Activated T-helper 1 cell treated with anti-CD3 and anti-CD28 coated beads, Interleukin-12 subunit alpha, Interleukin-12 subunit beta, Interleukin-2, Interleukin-4 antibody, amounts not matched to agents 30 ng/mL and 10 ng/mL and 1 ng/mL, durations not matched to agents 14 hours and 24 hours and 36 hours (primary cell): ENCODE measurements at places on chromosomes 12 and 14. TPM values are rescaled to one million over a fixed set of nuclear protein-coding genes. Genes with fewer than 3 reads are reported as not detected.

- H3K4me1 ChIP-seq, result no peaks in the 10 kb centered on the region
- H3K4me3 ChIP-seq, result no peak overlapping the region
- H3K36me3 ChIP-seq, result no peaks in the 10 kb centered on the region
- no peak for DNase-seq
- H3K27me3 ChIP-seq, result peaks cover 2% of the 10 kb centered on the region
Measured at GRCh38 chr12:32126720-32127119, 20.1 kb downstream of the BICD1 start.

GRCh38 chr12:111792155-111792855 lies 25.6 kb downstream of the ALDH2 start:
- no peaks in the 10 kb centered on the region for H3K27me3 ChIP-seq
- H3K27ac ChIP-seq, result no peak overlapping the region
- H3K36me3 ChIP-seq, result no peaks in the 10 kb centered on the region
- no peaks in the 10 kb centered on the region for H3K4me1 ChIP-seq
- H3K4me3 ChIP-seq, result no peak overlapping the region

DNA sequence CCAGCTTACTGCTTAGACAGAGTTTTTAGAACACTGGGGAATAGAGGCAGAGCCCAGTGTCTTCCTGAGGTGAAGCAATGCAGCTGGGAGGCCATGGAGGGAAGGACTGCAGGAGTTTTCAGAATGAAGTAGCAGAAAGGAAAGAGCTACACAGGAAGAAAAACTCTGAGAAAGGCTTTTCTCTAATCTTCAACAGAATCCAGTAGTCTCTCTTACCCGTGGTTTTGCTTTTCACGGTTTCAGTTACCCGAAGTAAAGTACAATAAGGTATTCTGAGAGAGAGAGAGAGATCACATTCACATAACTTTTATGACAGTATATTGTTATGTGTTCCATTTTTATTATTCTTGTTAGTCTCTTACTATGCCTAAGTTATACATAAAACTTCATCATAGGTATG lies 761.6 kb downstream of the BCL11B start:
- no peak overlapping the region for H3K4me3 ChIP-seq
- H3K36me3 ChIP-seq, result peaks cover 8% of the 10 kb centered on the region
- DNase-seq, result no peak
- H3K4me1 ChIP-seq, result peaks cover 36% of the 10 kb centered on the region
- H3K27me3 ChIP-seq, result no peaks in the 10 kb centered on the region

GRCh38 chr14:91294153-91294552 lies 49.6 kb upstream of the GPR68 start:
- H3K36me3 ChIP-seq, result peaks cover 63% of the 10 kb centered on the region
- no peaks in the 10 kb centered on the region for H3K27me3 ChIP-seq
- H3K27ac ChIP-seq, result peak overlapping the region; percentile 40
- no peak for DNase-seq
- H3K4me1 ChIP-seq, result peaks cover 6% of the 10 kb centered on the region

GRCh38 chr12:50599366-50600095 lies 94.7 kb downstream of the DIP2B start:
- H3K4me1 ChIP-seq, result peaks cover 31% of the 10 kb centered on the region
- peaks cover 10% of the 10 kb centered on the region for H3K36me3 ChIP-seq
- no peak overlapping the region for H3K4me3 ChIP-seq
- no peaks in the 10 kb centered on the region for H3K27me3 ChIP-seq

- H3K27me3 ChIP-seq, result no peaks in the 10 kb centered on the region
- no peak for DNase-seq
- H3K4me1 ChIP-seq, result peaks cover 4% of the 10 kb centered on the region
- no peak overlapping the region for H3K4me3 ChIP-seq
- H3K36me3 ChIP-seq, result no peaks in the 10 kb centered on the region
Measured at GRCh38 chr12:47549258-47549657, 156.6 kb downstream of the RPAP3 start.

DNA sequence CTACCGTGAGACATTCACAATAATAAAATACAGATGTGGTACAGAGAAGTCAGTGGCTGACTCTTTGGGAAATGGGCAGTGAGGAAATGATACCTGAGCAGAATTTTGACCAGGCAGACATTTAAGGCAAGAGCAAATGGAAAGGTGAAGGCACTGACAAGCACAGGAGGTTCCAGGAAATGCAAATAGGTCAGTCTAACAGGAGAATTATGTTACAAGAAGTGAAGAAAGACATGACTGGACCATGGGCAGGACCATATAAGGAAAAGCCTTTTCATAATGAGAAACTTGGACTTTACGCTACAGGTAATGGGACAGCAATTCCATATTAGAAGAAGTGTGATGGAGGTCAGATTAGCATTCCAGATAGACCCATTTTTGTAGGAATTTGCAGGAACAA lies 338.9 kb downstream of the PDZRN4 start:
- no peak for DNase-seq
- H3K4me3 ChIP-seq, result no peak overlapping the region
- no peaks in the 10 kb centered on the region for H3K36me3 ChIP-seq
- H3K4me1 ChIP-seq, result peaks cover 3% of the 10 kb centered on the region
- H3K27me3 ChIP-seq, result no peaks in the 10 kb centered on the region

- no peak for DNase-seq
- peaks cover 9% of the 10 kb centered on the region for H3K36me3 ChIP-seq
- H3K4me1 ChIP-seq, result no peaks in the 10 kb centered on the region
- H3K4me3 ChIP-seq, result no peak overlapping the region
- H3K27me3 ChIP-seq, result peaks cover 2% of the 10 kb centered on the region
Measured at GRCh38 chr14:59454139-59454538, 11.0 kb downstream of the GPR135 start.

DNA sequence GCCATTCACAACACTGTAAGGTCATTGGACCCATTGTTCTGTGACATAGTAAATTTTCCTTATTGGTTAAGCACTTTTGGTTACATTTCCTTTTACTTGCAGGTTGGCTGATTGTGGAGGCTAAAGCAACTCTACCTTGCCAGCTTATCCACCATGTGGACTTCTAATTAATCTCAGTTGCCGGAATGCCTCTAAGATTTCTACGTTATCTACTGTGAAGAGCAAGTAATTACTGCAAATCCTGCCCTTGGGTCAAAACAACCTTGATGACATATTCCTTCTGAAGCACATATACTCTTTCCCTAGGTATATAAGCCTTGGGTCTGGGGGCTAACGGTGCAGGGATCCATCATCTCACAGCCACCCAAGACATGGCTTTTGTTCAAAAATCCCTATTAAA lies 19.5 kb upstream of the MORN3 start:
- peaks cover 7% of the 10 kb centered on the region for H3K27me3 ChIP-seq
- no peak overlapping the region for H3K27ac ChIP-seq
- DNase-seq, result no peak
- H3K4me1 ChIP-seq, result peaks cover 10% of the 10 kb centered on the region

DNA sequence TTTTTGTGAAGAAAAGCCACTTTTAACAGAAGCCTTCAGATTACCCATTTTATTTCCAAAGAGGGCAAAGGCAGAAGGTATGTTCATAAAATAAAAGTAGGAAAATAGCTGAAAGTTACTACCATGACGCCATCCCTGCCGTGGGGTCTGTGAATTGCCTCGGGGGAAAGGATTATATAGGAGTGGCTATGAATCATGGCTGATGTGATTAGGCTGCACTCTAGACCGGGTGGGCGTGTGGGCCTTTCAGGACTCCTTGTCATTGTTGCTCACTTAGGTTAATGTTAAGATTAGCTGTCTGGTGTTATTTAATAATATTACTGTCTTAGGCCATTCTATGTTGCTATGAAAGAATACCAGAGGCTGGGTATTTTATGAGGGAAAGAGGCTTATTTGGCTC lies 195.5 kb downstream of the EGLN3 start:
- DNase-seq, result no peak
- peaks cover 4% of the 10 kb centered on the region for H3K27me3 ChIP-seq
- H3K4me1 ChIP-seq, result no peaks in the 10 kb centered on the region
- no peak overlapping the region for H3K4me3 ChIP-seq
- H3K36me3 ChIP-seq, result no peaks in the 10 kb centered on the region
- H3K27ac ChIP-seq, result no peak overlapping the region

GRCh38 chr14:53109105-53110041 lies 43.8 kb downstream of the DDHD1 start:
- peaks cover 13% of the 10 kb centered on the region for H3K36me3 ChIP-seq
- no peaks in the 10 kb centered on the region for H3K27me3 ChIP-seq
- DNase-seq, result peak; percentile 66
- H3K27ac ChIP-seq, result no peak overlapping the region
- peaks cover 33% of the 10 kb centered on the region for H3K4me1 ChIP-seq

GRCh38 chr12:61161961-61162360 lies 1098.2 kb upstream of the USP15 start:
- H3K4me3 ChIP-seq, result no peak overlapping the region
- DNase-seq, result no peak
- H3K36me3 ChIP-seq, result no peaks in the 10 kb centered on the region

GRCh38 chr12:74889073-74889472 lies 320.6 kb downstream of the KCNC2 start:
- no peak overlapping the region for H3K27ac ChIP-seq
- no peaks in the 10 kb centered on the region for H3K36me3 ChIP-seq
- no peak overlapping the region for H3K4me3 ChIP-seq
- H3K27me3 ChIP-seq, result no peaks in the 10 kb centered on the region
- peaks cover 10% of the 10 kb centered on the region for H3K4me1 ChIP-seq

Gene ACVRL1
- not detected in 2 replicates for total RNA-seq

Gene CLEC4D
- not detected in 2 replicates for total RNA-seq

Gene B3GNT4
- 0.29 TPM in 2 replicates for total RNA-seq

Gene MYO1H
- total RNA-seq, result not detected in 2 replicates

Gene CATSPERB
- 1.5 and 2.2 TPM in 2 replicates for total RNA-seq

Gene MGP
- not detected in 2 replicates for total RNA-seq
